ENCODE measurements at places on chromosomes 13 and 19.

- no peak for DNase-seq
Observed at GRCh38 chr13:113879017-113879416, 15.1 kb upstream of the GAS6 start.

- DNase-seq: no peak
Observed at GRCh38 chr19:18418483-18419194, 559 bp upstream of the SSBP4 start.

- no peak for DNase-seq
Observed at GRCh38 chr19:19540064-19540714, 2.1 kb downstream of the CILP2 start.

DNA sequence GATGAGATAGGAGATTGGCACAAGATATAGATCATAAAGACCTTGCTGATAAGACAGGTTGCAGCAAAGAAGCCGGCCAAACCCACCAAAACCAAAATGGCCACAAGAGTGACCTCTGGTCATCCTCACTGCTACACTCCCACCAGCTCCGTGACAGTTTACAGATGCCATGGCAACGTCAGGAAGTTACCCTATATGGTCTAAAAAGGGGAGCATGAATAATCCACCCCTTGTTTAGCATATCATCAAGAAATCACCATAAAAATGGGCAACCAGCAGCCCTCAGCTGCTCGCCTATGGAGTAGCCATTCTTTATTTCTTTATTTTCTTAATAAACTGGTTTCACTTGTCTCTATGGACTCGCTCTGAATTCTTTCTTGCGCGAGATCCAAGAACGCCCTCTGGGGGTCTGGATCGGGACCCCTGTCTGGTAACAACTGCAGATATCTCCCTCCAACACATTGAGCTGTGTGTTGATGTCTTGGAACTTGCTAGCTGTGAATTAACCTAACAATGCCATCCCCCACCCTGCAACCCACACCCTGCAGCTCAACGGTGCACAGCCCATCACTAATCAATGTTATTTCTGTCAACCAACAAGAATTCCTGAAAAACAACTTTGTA lies 27.1 kb upstream of the GRTP1 start:
- DNase-seq: no peak

DNA sequence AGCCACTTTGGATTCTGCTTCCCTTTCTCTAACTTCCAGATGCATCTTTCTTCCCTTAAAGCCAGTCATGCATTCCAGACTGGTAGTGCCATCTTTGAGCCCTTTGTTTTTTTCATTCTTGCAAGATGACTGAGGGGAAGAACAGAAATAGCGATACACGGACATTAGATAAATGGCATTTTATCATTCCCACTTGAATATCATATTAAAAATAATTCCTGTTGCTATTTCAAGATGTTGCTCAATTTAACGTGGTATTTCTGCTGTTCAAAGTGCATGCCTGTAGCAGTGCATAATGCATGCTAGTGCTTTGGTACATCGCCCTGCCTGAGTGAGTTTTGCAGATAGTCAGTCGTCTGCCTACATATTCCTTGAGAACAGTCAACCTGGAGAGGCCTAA lies 140.6 kb upstream of the FRY start:
- DNase-seq: no peak

- no peak for DNase-seq
Observed at GRCh38 chr13:34465423-34465922, 476.6 kb upstream of the NBEA start.

DNA sequence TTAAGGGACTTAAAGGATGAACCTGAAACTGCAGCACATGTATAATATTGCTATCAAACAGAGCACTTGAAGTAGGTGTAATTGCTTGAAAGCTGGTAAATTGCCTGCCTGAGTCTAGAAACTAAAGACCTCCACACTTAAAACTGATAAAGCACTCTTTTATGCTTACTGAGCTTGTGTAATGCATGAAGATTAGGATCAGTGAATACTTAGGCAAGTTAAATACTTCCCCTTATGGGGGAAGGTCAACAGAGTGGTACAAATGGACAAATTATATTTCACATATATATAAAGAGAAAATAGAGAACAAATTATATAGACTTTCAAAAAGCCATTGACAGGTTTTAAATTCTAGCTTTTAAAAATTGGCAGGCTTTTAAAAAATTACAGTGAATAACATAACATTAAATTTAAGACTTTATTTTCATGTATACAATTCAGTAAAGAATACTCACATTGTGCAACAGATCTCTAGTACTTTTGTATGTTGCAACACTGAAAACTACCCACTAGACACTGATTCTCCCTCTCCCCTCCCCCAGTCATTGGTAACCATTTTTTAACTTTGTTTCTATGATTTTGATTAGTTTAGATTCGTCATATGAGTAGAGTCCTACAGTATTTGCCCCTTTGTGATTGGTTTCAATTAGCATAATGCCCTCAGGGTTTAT lies 23.9 kb downstream of the PIBF1 start:
- DNase-seq: no peak

DNA sequence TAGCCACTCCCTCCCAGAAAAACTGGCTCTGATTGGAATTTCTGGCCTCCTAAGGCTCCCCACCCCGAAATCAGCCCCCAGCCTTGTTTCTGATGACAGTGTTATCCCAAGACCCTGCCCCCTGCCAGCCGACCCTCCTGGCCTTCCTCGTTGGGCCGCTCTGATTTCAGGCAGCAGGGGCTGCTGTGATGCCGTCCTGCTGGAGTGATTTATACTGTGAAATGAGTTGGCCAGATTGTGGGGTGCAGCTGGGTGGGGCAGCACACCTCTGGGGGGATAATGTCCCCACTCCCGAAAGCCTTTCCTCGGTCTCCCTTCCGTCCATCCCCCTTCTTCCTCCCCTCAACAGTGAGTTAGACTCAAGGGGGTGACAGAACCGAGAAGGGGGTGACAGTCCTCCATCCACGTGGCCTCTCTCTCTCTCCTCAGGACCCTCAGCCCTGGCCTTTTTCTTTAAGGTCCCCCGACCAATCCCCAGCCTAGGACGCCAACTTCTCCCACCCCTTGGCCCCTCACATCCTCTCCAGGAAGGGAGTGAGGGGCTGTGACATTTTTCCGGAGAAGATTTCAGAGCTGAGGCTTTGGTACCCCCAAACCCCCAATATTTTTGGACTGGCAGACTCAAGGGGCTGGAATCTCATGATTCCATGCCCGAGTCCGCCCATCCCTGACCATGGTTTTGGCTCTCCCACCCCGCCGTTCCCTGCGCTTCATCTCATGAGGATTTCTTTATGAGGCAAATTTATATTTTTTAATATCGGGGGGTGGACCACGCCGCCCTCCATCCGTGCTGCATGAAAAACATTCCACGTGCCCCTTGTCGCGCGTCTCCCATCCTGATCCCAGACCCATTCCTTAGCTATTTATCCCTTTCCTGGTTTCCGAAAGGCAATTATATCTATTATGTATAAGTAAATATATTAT lies 6.1 kb downstream of the FOSB start:
- no peak for DNase-seq

DNA sequence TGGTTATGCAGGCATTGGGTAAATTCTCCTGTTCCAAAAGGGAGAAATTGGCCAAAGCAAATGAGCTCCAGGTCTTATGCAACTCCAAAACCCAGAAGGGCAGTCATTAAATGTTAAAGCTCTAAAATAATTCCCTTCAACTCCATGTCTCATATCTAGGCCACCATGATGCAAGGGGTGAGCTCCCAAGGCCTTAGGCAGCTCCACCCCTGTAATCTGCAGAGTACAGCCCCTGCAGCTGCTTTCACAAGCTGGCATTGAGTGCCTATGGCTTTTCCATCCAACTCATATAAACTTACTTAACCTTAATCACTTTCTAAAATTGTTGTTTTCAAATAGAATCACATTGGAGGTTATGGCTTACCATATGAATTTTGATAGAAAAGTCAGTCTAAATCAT lies 44.7 kb upstream of the ZNF429 start:
- no peak for DNase-seq

DNA sequence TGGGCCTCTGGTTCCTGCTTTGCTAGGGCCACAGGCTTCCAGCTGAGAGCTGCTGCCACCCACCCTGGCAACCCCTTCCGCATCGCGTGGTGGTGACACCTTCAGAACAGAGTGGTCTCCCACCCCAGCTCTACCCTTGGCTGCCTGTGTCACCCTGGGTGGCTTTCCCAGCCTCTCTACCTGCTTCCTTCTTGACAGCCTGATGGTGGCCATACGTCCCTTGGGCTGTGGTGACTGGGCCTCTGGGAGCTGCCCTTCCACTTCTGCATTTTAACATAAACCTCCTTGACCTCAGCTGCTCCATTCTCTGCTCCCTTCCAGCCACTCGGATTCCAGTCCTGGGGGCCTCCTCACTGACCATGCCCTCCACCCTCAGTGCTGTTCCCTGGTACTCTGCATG lies 17.0 kb downstream of the PAK4 start:
- no peak for DNase-seq

DNA sequence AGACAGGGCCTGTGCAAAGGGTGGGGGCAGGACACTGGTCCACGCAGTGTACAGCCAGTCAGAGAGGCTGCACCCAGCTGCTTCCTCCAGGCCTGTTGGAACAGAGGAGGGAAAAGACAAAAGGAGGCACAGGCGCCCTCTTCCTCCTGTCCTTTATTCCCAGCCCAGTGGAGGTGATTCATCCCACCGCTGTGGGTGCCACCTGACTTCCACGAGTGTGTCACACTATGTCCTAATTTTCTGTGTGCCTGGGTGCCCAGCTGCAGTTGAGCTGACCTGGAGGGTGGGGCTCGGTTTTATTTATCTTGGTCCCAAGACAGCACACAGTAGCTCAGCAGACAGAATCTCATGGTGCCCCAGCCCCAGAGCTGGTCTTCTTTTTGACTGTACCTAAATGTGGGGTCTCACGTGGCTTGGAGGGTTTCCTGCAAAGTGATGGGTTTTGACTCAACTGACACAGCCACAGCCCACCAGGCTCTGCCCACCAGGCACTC lies 9.0 kb downstream of the EPS15L1 start:
- DNase-seq: no peak

DNA sequence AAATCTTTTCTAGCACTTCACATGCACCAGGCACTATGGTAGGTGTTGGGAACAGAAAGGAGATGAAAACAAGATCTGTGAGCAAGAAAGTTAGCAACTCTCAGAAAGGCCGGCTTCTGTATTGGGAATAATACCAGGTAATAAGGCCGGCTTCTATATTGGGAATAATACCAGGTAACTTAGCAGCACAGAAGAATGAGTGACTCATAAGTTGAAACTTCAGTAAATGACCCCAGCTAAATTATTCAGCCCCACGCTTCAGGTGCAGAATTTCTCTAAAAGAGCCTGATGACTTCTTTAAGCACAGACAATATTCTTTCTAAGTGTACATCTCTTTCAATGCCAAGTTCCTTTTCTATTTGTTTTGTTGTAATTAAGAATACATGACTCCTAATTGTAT lies 151.3 kb downstream of the MYO16 start:
- DNase-seq: no peak

- DNase-seq: no peak
Observed at GRCh38 chr19:32330213-32330857, 15.1 kb upstream of the ZNF507 start.

DNA sequence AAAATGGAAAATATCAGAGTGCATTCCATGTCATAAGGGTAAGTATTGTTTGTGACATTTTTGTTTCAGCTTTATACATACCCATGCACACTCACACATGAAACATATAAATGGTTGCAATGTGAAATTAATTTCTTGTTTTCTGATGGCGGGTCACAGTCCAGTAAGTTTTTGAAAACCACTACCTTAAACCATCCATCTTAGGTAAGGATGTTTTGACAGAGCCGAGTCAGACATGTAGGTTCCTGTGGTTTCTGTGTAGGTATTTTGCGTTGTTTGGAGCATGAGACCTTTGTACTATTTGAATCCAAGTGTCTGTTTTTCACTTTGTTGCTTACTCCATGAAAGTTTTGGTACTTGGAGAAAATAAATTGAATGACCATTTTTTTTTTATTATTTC lies 121.7 kb downstream of the B3GLCT start:
- no peak for DNase-seq

DNA sequence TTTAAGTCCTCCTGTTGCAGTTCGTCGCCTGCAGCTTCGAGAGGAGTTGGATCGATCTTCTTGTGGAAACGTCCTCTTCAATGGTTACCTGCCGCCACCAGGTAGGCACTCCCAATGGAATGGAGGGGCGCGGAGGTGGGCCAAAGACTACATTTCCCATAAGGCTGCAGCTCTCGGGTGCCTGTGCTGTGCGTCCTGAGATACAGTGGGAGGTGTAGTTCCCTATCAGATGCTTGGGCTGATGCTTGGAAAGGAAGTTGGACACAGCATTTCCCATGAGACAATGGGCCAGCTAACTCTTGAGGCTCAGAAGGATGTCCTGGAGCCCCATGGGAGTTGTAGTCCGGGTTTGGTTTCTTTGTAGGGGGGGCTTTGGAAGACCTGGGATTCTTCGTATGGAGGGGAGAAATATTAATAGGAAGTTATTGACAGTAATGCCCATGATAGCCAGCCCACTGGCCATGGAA lies 1.8 kb downstream of the SHKBP1 start:
- no peak for DNase-seq

- no peak for DNase-seq
Observed at GRCh38 chr13:74299721-74300120, 165.5 kb upstream of the KLF12 start.

GRCh38 chr19:13983213-13983889 lies 22.8 kb downstream of the RFX1 start:
- DNase-seq: no peak

GRCh38 chr19:42023121-42023942 lies 29.3 kb upstream of the ATP1A3 start:
- no peak for DNase-seq

GRCh38 chr13:66275416-66275815 lies 954.7 kb downstream of the PCDH9 start:
- DNase-seq: no peak

GRCh38 chr19:35911790-35912189 lies 3.7 kb upstream of the TYROBP start:
- no peak for DNase-seq

DNA sequence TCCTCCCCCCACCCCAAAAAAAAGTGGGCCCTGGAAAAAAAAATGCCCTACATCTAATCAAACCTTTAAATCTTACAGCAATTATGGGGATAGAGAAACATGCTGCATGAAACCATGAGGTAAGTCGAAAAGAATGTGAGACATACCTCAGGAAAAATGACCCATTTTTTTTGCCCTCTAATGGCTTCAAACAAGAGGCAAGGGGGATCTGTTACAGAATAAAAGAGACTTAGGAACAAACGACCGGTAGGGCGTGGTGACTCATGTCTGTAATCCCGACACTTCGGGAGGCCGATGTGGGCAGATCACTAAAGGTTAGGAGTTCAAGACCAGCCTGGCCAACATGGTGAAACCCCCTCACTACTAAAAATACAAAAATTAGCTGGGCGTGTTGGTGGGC lies 8.4 kb downstream of the RGL3 start:
- DNase-seq: no peak

DNA sequence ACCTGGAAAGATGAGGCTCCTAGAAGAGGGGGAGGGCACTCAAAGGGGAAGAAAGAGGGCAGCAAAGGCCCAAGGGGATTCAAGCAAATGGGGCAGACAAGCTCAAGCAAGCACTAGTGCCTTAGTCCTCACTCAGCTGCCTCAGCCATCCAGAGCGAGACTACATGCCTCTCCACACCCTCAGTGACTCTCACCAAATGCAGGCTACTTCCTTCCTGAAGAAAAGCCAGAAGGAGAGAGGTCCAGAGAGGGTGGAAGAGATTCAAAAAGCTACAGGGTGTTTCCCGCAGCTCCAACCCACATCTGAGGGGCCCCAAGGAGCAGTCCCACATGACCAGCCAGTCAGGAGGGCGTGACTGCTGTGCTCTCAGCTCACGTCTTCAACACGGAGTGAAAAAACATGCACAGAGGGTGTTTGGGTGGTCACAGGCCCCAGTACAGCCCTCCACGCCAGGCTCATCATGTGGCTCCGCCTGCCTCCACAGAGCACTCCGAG lies 40.5 kb downstream of the MIPEP start:
- no peak for DNase-seq
